ENCODE measurements at places on chromosomes 11 and 22. TPM values are rescaled to one million over a fixed set of nuclear protein-coding genes. Genes with fewer than 3 reads are reported as not detected.

Gene VWA5A
- total RNA-seq, result 14.0 TPM

Gene ACTN3
- total RNA-seq, result not detected

Gene ALDH3B1
- 10.6 TPM for total RNA-seq

Gene ESAM
- 48.9 TPM for total RNA-seq

Gene CDHR5
- not detected for total RNA-seq

Gene AGBL2
- 0.42 TPM for total RNA-seq

Gene FSHB
- total RNA-seq, result not detected

Gene PGA4
- not detected for total RNA-seq

Gene OR52N4
- total RNA-seq, result not detected

Gene OR51I1
- total RNA-seq, result not detected

Gene BARX2
- total RNA-seq, result not detected

Gene PHOX2A
- total RNA-seq, result 1.3 TPM

Gene ABCG4
- 0.42 TPM for total RNA-seq

Gene MGAT3
- total RNA-seq, result 7.1 TPM

Gene RHOD
- total RNA-seq, result 18.0 TPM

DNA sequence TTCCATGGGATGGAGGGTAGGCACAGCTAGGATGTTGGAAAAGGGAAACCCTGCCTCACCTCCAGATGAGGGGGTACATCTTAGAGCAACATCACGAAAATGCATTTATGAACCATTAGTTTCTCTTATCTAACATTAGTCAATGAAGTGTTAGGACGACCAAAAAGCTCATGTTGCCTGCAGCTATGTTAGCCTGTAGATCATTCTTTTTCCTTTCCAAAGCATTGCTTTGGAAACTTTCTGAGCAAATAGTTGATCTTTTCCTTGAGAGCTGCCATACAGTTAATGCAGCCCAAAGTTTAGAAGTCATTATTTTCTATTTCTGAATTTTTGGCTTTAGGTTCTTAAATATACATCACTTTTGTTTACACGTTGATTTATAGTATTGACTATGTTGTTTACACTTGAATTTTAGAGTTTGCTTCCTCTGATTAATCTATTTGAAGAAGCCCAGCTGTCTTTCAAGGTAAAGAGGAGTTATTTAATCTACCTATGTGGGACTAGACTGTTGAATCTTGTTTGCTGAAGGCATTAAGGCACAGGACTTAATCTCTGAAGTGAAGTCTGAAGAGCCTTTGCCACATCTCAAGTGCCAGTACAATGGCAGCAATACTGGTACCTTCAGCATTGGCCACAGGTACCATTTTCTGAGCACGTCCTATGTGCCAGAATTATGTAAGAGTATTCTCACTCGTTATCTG, 11.0 kb downstream of the POU2AF3 start:
- H3K27me3 ChIP-seq, result no peaks in the 10 kb centered on the region
- peak; percentile 39 for DNase-seq
- H3K4me3 ChIP-seq, result no peak overlapping the region
- no peaks in the 10 kb centered on the region for H3K4me1 ChIP-seq
- peaks cover 5% of the 10 kb centered on the region for H3K36me3 ChIP-seq
- H3K27ac ChIP-seq, result no peak overlapping the region

- H3K4me1 ChIP-seq, result peaks cover 9% of the 10 kb centered on the region
- H3K36me3 ChIP-seq, result no peaks in the 10 kb centered on the region
- DNase-seq, result no peak
Measured at GRCh38 chr11:23539556-23539955, 679.3 kb upstream of the CCDC179 start.

DNA sequence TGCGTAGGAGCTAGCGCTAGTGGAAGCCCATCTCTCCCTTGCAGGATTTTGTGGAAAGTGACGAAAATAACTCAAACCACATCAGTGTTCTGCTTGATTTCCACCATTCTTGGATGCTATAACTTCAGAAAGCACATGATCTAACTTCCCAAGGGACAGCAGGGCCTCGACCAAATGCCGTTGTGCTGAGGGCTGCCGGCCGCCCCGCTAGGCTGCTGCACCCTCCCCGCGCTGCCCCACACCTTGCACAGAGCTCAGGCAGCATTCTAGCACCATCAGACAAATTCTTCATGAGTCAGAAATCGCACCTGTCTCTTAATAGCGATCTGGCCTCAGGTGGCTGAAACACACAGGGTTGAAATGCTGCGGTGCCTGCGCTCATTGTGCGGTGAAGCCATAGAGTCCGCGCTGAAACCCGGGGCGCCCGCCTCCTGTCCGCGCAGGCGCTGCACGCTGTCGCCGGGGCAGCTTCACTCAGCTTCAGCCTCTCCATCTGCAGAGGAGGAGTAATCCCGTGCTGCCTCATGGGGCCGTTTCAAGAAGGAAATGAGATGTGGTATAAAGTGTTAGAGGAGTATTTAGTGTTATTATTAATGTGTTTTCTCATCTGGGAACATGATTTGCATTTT, 59.2 kb upstream of the B3GAT1 start:
- no peaks in the 10 kb centered on the region for H3K36me3 ChIP-seq
- no peaks in the 10 kb centered on the region for H3K4me1 ChIP-seq
- H3K27ac ChIP-seq, result no peak overlapping the region
- no peak for DNase-seq

- H3K4me3 ChIP-seq, result no peak overlapping the region
- H3K36me3 ChIP-seq, result no peaks in the 10 kb centered on the region
- no peak overlapping the region for H3K27ac ChIP-seq
Measured at GRCh38 chr11:5288906-5289550, 12.7 kb downstream of the OR51B4 start.

- H3K36me3 ChIP-seq, result no peaks in the 10 kb centered on the region
- no peaks in the 10 kb centered on the region for H3K27me3 ChIP-seq
- no peaks in the 10 kb centered on the region for H3K4me1 ChIP-seq
Measured at GRCh38 chr11:34300926-34301295, 56.9 kb downstream of the ABTB2 start.

GRCh38 chr22:26443901-26444690, 15.0 kb downstream of the ASPHD2 start:
- H3K27ac ChIP-seq, result no peak overlapping the region
- no peaks in the 10 kb centered on the region for H3K36me3 ChIP-seq
- H3K4me1 ChIP-seq, result peaks cover 4% of the 10 kb centered on the region
- DNase-seq, result no peak
- no peak overlapping the region for H3K4me3 ChIP-seq
- no peaks in the 10 kb centered on the region for H3K27me3 ChIP-seq

- H3K27me3 ChIP-seq, result no peaks in the 10 kb centered on the region
- no peak overlapping the region for H3K27ac ChIP-seq
- H3K36me3 ChIP-seq, result peaks cover 75% of the 10 kb centered on the region
- no peak overlapping the region for H3K4me3 ChIP-seq
Measured at GRCh38 chr22:31836010-31836409, 82.2 kb downstream of the DEPDC5 start.

DNA sequence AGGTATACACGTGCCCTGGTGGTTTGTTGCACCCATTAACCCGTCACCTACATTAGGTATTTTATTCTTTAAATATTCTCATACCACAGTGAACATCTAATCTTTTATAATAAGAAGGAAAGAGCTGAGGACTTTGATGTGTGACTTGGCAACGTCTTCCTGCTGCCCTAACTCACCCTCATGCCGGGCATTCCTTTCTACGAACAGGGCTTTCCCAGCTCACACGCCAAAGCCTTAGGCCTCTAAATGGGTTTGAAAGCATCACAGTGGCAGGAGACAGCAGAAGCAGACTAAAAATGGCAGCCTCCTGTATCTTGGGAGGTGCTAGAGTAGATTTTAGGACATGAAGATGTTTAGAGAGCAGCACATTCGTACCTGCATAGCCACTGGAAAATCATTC, 52.6 kb downstream of the CLTCL1 start:
- no peaks in the 10 kb centered on the region for H3K27me3 ChIP-seq
- no peak for DNase-seq
- peaks cover 8% of the 10 kb centered on the region for H3K4me1 ChIP-seq
- peaks cover 25% of the 10 kb centered on the region for H3K36me3 ChIP-seq
- H3K27ac ChIP-seq, result peak overlapping the region; percentile 69
- no peak overlapping the region for H3K4me3 ChIP-seq

DNA sequence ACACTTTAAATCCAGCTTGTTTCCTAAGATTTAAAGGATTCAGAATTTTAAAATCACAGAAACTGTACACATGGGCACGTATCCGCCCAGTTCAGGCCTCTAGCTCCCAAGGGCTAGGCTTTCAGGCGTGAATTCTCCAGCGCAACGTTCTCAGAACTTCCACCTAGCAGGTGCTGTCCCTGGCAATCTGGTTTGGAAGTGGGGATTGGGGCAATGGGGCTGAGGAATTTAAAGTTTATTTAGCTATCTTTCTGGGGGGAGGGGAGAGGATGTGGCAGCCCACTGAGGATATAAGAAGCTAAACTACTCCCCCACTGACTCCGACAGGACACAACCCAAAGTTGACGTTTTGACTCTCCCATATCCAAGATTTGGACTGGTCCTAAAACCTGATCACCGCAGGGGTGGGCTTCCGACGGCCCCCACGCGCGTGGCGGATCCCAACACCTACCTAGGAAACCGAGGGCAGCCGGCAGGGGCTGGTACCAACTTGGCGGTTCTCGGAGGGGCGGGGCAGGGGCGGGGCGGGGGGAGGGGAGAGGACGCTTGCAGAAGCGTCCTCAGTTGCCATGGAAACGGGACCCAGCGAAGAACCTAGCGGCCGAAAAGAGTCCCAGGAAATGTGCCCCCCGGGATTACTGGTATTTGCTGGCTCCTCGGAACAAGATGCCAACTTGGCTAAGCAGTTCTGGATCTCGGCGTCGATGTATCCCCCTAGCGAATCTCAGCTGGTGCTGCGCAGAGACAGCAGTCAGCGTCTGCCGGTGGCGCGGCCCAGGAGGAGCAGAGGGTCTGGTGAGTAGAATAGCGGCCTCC, at the start of gene HOATZ:
HOATZ (plus strand) TSS at position 563 of the 816 bp plus-strand sequence; CDS start at position 570, 7 bp downstream.
- peaks cover 55% of the 10 kb centered on the region for H3K27me3 ChIP-seq
- peaks cover 20% of the 10 kb centered on the region for H3K4me1 ChIP-seq
- no peak within 1 kb of the TSS for H3K4me3 ChIP-seq
- H3K36me3 ChIP-seq, result no peaks in the 10 kb centered on the region

DNA sequence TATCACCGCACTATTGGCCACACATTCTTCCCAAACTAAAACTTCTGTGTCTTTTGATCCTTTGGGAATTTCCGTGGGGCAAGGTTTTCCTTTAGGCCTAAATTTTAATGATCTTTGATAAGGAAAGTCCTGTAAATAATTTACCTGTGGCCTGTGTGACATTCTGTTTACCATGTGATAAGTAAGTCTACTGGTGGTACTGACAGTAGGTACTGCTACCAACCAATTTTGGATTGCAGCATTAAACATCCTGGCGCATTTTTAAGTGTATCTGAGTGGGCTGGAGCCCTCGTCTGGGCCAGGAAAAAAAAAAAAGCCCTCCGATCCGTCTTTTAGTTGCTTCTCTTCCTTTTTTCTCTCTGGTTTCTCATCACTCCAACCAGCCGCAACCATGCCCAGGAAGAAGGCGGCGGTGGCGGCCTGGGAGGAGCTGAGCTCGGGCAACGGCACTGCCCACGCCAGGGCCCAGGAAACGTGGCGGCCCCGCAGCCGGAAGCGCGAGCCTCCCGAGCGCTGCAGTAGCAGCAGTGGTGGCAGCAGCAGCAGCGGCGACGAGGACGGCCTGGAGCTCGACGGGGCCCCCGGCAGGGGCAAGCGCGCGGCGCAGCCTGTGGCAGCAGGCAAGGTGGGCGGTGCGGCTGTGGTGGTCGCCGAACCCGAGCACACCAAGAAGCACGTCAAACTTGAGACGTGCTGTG, 33.6 kb downstream of the ASRGL1 start:
- no peaks in the 10 kb centered on the region for H3K36me3 ChIP-seq
- no peak overlapping the region for H3K27ac ChIP-seq
- no peak for DNase-seq
- H3K4me1 ChIP-seq, result no peaks in the 10 kb centered on the region

DNA sequence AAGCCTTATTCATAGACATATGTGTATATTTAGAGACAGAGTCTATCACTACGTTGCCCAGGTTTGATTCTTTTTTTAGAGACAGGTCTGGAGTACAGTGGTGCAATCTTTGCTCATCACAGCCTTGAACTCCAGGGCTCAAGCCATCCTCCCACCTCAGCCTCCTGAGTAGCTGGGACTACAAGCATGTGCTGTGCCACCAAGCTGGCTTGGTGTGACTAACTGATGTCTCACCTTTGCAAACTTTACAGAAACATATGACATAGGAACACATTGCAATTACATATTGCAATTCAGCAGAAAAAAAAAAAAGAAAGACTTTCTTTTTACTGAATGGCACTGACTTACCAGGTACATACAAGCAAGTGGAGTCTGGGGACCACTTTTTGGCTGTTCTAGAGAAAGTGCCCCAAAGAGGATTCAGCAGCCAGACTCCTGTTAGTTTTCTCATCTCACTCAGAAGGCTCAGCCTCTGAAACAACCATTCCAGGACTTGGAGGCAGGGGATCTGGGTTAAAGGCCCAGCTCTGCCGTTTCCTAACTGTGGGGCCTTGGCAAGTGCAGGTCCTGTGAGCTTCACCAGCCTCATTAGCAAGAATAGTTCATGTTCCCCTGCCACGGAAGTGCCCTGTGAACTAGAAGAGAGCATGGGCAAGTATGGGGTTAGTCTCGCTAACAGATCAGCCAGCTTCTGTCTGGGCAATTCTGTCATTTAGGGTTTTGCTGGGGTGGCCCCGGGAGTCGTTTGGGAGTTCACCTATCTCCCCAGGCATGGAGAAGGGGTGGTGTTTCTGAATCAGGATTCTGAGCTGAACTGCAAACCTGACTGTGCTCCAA, 11.3 kb upstream of the NFAM1 start:
- H3K27ac ChIP-seq, result peak overlapping the region; percentile 77
- no peaks in the 10 kb centered on the region for H3K27me3 ChIP-seq
- H3K4me3 ChIP-seq, result peak overlapping the region; percentile 60
- DNase-seq, result no peak
- peaks cover 36% of the 10 kb centered on the region for H3K4me1 ChIP-seq

GRCh38 chr22:46040471-46041465, 63.8 kb upstream of the WNT7B start:
- H3K27me3 ChIP-seq, result no peaks in the 10 kb centered on the region
- no peaks in the 10 kb centered on the region for H3K36me3 ChIP-seq
- no peak for DNase-seq

GRCh38 chr11:95345651-95346050, 114.6 kb upstream of the SESN3 start:
- H3K27ac ChIP-seq, result no peak overlapping the region
- H3K36me3 ChIP-seq, result no peaks in the 10 kb centered on the region
- H3K4me3 ChIP-seq, result no peak overlapping the region
- H3K27me3 ChIP-seq, result no peaks in the 10 kb centered on the region
- peaks cover 12% of the 10 kb centered on the region for H3K4me1 ChIP-seq

- peak; percentile 91 for DNase-seq
- no peak overlapping the region for H3K27ac ChIP-seq
- H3K27me3 ChIP-seq, result no peaks in the 10 kb centered on the region
- H3K4me3 ChIP-seq, result no peak overlapping the region
- no peaks in the 10 kb centered on the region for H3K36me3 ChIP-seq
Measured at GRCh38 chr11:87421422-87421821, 383.7 kb downstream of the TMEM135 start.

- peak overlapping the region; percentile 91 for H3K4me3 ChIP-seq
- no peak for DNase-seq
- peak overlapping the region; percentile 96 for H3K27ac ChIP-seq
- H3K36me3 ChIP-seq, result no peaks in the 10 kb centered on the region
Measured at GRCh38 chr11:130315354-130315970, 745 bp upstream of the ZBTB44 start.
